ENCODE measurements at places on chromosomes 11 and 22.

- no peak for DNase-seq
These were observed 508.0 kb downstream of the NELL1 start for GRCh38 chr11:21177379-21177778.

DNA sequence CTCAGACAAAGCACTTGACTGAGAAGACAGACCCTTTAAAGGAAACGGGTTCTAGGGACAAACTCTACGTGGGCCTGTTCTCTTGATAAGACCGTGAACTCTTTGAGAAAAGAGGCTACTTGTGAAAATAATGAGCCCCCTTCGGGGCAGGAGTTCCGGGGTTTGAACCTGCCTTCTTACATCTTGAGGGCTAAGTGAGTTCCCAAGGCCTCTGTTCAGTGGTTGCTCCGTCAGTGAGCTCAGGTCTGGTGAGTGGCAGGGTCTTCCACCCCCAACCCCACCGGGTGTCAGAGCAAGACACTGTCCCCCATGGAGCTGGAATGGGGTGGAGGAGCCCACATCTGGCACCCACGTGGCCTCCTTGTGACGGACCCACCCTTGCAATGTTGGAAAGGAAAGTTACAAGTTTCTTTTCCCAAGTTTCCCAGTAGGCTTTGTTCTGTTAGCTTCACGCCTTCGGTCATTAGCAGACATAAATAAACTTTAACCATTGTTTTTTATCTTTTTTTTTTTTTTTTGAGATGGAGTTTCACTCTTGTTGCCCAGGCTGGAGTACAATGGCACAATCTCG, 6.3 kb upstream of the SAMM50 start:
- DNase-seq: no peak

DNA sequence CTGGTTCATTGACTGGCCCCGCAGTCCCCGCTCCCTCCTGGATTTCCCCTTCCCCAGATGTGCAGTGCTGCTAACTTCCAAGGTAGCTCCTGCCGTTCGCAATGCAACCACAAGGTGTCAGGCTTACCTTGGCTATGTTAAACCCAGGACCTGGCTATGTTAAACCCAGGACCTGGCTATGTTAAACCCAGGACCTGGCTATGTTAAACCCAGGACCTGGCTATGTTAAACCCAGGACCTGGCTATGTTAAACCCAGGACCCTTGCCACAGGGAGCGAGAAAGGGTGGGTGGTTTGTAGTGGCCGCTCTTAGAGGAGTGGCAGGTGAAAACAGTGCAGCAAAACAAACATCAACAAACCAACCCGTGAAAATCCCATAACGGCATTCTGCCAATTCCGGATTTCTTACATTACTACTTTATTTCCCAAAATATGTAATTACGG, 2.9 kb upstream of the ADAMTS8 start:
- DNase-seq: peak; percentile 43

GRCh38 chr22:19852177-19852781, 2.4 kb downstream of the GNB1L start:
- DNase-seq: no peak

DNA sequence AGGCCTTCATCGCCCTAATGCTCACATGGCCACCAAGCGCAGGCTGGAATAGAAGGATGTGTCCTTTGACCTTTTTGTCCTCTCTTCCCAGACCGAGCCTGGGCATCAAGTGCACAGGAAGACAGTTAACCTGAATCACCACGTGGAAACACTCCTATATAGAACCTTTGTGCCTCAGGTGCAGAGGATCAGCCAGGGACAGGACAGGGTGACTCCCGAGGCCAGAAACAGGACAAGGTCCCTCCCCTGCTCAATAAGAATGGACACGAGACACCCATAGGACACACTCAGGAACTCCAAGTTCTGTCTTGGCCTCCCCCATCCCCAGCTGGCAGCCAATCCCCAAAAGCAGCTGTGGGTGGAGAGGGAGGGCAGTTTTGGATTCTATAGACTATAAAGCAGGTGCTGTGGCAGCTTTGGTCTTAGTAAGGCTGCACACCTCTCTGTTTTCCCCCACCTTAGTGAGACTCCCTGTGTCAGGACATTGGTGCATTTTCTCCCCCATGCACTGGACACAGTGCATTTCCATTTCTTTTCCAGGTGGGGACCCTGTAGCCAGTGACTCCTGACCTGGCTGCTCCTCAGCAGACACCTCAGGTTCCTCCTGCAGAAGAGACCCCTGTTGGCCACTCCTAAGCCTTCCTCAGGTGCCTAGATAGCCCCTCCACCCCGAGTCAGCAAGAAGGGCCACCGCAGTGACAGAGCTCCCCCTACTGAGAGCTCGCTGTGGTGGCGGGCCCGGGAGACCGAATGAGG, 43.6 kb upstream of the POU2AF1 start:
- peak; percentile 10 for DNase-seq

DNA sequence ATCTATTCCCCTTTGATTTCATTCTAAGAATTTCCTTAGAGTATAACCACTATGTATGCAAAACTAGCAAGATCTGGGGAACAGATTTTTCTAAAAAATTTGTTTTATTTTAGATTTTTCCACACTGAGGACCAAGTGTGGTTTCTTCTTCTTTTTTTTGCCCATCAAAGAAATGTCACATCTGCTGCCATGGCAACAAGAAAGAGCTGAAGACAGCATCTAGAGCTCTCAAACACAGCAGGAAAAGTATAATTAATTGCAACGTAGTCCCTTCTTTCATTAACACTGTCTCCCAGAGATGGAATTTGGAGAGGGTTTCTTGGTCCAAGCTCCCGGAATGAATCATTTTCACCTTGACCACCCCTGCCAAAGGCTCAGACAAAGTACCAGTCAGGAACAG, 256.7 kb upstream of the CCDC90B start:
- DNase-seq: no peak

GRCh38 chr11:707817-708420, 1.9 kb downstream of the EPS8L2 start:
- no peak for DNase-seq

DNA sequence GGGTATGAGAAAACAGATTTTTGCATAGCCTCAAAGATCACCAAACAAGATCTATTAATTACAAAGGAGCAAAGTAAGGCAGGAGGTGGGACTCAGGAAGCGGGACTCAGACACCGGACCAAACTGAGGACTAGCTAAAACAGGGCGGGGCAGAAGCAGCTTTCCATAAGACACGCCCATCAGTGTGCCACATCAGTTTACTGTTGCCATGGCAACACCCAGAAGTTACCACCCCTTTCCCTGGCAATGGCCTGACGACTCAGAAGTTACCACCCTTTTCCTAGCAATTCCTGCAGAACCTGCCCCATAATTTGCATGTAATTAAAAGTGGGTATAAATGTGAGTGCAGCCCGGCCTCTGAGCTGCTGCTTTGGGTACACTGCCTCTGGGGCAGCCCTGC, 173.9 kb downstream of the SHANK2 start:
- peak; percentile 17 for DNase-seq

DNA sequence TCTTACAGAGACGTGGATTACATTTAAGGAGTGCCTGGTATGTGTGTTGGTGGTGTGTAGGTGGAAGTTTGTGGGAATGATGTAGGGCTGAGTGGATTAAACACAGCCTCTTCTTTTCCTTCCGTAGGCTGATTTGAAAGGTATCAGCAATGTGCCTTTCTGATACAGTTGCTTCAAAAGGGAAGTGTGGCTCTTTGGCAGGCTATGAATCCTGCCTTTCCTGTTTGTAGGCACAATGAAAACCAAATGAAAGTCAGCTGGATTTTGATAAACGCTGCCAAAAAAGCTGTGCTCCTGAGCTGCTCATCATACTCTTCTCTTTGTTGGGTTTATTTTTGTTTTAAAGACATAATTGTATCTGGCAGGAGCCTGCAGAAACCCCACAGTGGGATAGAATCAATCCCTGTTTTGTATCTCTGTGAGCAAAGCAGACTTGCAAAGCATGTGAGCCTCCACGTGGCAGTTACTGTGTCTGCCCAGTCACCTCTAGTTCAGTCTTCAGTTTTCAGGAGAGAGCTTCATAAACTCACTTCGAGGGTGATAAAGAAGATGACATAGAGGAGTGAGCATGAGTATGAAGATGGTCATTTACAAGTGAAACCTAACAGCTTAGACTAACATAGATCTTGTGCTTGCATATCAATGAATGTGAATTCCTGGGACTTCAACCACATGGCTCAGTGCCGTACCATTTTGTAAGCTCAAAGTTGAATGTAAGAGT, 655.7 kb upstream of the KIRREL3 start:
- DNase-seq: no peak

GRCh38 chr11:690738-691633, 4.0 kb downstream of the DEAF1 start:
- DNase-seq: no peak

- peak; percentile 80 for DNase-seq
These were observed 179.4 kb downstream of the ETS1 start for GRCh38 chr11:128407962-128408361.

Measured in fibroblast of gingiva (primary cell).